ENCODE measurements at places on chromosomes 13 and 19. TPM values are rescaled to one million over a fixed set of nuclear protein-coding genes. Genes with fewer than 3 reads are reported as not detected.

GRCh38 chr19:39126312-39127187, 964 bp downstream of the PAK4 start:
- DNase-seq, result no peak

DNA sequence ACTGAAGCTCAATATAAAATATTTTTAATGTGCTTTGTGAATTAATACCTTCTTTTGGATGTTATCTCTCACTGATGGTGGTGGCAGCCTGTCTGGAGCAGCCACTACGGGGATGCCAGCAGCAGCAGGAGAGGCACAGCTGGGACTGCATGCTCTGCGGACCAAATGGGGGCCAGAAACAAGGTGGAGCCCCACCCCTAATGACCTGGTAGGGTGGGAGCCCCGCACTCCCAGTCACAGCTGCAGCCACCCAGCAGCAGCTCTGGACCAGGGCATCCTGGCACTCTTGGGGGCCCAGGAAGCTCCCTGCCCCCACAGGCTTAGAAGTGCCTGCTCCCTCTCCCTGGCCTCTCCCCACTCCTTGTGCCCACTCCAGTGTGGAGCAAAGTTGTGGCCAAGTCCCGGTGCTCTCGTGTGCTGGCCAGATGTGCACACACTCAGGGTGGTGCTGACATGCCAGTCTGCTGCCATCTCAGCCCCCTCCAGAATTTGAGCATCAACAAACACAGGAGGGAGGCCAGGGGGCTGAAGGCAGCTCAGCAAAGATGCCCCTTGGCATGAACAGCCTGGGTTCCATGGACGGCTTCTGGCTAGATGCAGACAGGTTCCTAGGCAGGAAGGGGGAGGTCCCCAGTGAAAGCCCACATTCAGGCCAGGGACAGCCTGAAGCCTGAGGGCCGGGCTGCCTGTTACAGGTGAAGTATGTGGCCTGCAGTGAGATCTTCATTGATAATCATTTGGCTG, 696.7 kb upstream of the SLITRK5 start:
- no peak for DNase-seq

DNA sequence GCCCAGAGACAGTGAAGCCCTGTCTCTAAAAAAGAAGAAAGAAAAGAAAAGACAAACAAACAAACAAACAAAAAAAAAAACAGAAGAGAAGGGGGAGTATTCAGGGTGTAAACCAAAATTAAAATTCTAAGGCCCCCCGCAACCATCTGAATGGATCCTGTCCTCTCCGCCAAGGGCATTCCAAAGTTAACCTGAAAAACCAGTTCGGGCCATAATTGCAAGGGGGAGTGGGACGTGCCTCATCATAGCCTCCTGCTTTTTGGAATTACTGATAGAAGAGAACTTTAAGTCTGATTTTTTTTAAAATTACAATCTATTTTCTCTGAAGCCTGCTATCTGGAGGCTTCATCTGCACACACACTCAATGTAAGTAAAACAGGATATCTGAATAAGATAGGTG, 5.7 kb upstream of the IFNL2 start:
- no peak for DNase-seq

GRCh38 chr13:42834946-42835345, 53.6 kb downstream of the FAM216B start:
- DNase-seq, result no peak

GRCh38 chr19:33368074-33368864, 5.2 kb upstream of the CEBPG start:
- no peak for DNase-seq

- DNase-seq, result no peak
Measured at GRCh38 chr13:109667807-109668291, 118.5 kb downstream of the IRS2 start.

- peak; percentile 89 for DNase-seq
Measured at GRCh38 chr19:55599842-55600661, at the start of gene ZNF524. Gene ZNF524 (plus strand): TSS chr19:55600288. CDS start chr19:55602113, 1,825 bp downstream.

DNA sequence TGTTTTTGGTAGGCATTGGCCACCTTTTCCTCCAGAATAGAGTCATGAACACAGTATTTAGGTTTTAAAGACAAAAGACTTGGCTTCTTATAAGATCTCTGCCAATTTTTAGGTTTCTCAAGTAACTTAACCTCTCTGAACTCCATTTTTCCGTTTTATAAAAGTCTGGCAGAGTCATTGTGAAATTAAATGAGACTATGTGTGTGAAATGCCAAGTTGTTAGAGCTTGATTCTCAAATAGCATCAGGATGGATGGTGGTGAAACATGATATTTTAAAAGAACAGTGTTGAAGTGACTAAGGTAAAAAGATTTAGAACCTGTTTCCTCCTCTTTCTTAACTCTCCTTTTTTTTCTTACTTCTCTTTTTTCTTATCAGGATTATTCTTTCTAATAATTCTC, 617.7 kb upstream of the SLITRK1 start:
- DNase-seq, result no peak

DNA sequence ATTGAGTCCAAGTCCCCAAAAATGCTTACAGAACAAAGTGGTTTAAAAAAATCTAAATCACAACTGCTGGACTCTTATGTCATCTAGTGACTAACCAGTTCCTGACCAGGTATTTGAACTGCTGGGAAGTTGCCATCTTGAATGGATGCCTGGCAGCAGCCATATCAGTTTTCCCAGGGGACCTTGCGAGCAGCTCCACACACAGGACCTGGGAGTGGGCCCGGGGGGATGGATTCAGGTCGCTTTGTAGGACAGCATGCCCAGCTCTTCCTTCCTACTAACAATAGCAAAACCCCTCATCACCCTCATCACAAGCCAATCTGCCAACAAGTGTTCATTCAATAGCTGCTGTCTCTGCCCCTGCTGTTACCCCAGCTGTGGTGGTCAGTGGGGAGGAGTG, 65.3 kb downstream of the KCTD15 start:
- DNase-seq, result no peak

- DNase-seq, result no peak
Measured at GRCh38 chr19:38740257-38740592, 4.0 kb downstream of the CAPN12 start.

- DNase-seq, result no peak
Measured at GRCh38 chr19:294946-295686, 3.9 kb upstream of the PLPP2 start.

DNA sequence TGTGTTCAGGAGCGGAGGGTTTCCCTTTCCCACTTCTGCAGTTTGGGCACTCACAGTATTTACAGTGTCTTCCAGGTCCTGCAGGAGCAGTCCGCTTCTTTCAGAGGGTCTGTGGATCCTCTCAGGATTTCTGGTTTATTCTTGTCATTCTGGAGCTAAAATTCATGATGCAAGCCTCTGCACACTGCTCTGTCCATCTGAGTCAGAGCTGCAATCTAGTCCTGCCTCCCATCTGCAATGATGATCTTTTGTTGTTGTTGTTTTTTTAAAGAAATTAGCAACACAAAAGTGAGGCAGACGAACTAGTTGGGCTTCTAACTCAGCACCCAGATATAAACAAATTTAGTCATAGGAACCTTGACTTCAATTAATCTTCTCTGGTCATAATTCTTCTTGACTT, 86.5 kb downstream of the DLEU7 start:
- no peak for DNase-seq

GRCh38 chr13:83449668-83450395, 432.4 kb downstream of the SLITRK1 start:
- no peak for DNase-seq

DNA sequence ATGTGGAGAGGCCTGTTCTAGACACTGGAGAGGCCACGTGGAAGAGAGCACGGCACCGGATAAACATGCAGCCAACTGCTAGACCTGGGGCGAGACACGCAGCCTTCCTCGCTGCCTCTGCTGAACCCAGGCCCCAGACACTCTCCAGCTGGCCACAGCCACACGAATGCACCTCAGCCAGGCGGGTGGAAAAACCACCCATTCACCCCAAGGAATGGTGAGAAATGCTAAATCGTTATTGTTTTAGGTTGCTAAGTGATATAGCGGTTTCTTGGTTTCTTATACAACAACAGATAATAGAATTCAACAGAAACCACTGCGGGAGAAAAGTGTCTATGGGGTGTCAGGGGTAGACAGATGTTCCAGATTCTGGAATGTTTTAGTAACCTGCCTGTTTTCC, 52.5 kb downstream of the STK24 start:
- no peak for DNase-seq

KLK14 gene
- total RNA-seq, result not detected

RGL3 gene
- 2.5 TPM for total RNA-seq

CLC gene
- total RNA-seq, result 0.90 TPM

KLK4 gene
- not detected for total RNA-seq

LHFPL6 gene
- 84.3 TPM for total RNA-seq

SMIM44 gene
- not detected for total RNA-seq

CD22 gene
- 8.8 TPM for total RNA-seq

SMAD9 gene
- 47.4 TPM for total RNA-seq

Data from urinary bladder (tissue), 4 donors.